ENCODE measurements at places on chromosomes 3 and 15.
A peak's percentile ranks its signal among the peaks of the same experiment; 100 is the strongest.

GRCh38 chr15:91890614-91891013 is 37.1 kb downstream of the SLCO3A1 start:
- DNase-seq, result peak; percentile 95

DNA sequence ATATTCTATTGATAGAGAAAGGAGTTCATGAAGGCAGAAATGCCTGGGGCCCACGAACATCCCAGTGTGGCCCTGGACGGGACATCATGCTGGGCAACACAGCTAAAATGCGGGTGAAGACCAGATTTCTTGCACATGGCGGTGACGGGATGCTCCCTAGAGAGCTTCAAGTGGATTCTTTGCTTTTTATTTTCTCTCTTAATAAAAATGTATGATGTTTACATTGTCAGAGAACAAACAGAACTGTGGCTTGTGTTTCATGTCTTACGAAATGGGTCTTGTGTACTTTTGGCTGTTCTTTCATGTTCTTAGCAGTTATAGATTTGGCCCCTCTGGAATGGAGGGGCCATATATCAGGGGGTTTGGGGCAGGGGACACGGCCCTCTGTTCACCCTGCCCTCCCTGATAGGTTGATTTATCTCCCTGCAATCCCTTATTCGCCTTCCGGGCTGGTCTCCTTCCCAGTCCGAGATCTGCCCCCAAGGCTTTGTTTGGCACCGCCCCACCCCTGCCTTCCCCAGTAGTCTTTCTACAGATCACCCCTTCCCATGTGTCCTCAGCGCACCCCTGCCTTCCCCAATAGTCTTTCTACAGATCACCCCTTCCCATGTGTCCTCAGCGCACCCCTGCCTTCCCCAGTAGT is 68.7 kb upstream of the CGNL1 start:
- no peak for DNase-seq

DNA sequence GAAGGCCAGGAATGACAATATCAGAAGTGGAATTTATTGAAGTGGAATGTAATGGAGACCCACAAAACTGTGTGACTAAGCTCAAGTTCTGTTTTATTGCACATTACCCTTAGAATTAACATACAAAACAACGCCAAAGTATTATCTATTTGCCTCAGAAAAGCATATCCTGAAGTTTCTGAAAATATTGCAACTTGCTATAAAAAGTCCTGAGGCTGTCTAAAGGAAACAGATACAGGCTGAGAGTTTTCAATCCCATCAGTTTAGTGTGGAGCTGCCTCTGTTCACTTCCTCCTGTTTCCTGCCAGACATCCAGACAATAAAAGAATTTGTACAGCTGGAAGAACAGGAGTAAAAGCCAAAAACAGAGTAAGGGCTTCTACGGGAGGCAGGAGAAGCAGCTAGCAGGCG is 108.8 kb downstream of the FBN1 start:
- DNase-seq, result no peak

DNA sequence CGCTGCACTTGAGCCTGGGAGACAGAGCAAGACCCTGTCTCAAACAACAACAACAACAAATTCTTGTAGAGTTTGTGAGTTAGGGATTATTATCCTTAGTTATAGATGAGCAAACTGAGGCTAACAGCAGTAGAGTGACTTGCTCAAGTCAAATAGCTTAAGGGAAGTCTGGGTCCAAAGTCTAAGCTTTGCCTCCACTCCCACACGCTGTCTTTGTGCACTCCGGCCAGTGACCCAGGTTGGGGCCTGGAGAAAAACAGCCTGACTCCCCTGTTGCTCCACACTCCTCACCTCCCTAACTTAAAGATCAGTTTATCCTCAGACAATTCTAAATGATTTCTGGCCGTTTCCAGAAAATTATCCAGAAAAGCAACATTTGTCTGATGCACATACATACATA is 9.2 kb upstream of the SIN3A start:
- DNase-seq, result no peak

GRCh38 chr3:139227827-139228226 is 116.0 kb upstream of the MRPS22 start:
- DNase-seq, result no peak

GRCh38 chr15:88274553-88275460 is 18.3 kb upstream of the NTRK3 start:
- DNase-seq, result peak; percentile 52

DNA sequence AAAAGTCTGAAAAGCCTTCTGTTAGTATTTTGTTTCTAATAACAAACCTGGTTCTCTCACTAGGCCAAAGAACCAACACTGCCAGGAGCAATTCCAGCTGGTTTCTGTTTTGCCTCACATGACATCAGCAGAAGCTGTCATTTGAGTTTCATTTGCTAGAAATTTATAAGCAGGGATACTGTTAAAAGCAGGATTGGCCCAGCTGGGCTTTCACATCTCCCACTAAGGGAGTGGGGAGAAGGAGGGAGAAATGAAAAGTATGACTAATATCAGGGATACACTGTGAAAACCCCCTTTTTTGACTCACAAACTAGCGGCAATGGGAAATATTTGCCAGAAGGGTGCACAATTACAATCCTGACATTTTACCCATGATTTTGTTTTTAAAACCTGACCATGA is 5.3 kb downstream of the CCDC80 start:
- peak; percentile 79 for DNase-seq

DNA sequence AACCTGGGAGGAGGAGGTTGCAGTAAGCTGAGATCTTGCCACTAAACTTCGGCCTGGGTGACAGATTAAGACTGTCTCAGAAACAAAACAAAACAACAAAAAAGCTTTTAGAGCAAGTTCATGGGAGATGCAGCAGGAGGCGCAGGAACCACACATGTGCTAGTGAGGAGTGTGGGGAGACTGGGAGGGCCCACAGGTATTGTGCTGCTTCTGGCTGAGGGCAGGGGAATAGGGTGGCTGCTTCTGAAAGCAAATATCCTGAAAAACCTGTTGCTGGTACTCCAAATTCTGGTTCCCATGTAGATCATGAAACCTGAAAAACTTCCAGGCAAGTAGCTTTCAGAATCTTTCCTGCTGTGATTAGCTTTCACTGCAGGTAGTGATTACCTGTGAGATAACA is 22.1 kb downstream of the TYRO3 start:
- no peak for DNase-seq

DNA sequence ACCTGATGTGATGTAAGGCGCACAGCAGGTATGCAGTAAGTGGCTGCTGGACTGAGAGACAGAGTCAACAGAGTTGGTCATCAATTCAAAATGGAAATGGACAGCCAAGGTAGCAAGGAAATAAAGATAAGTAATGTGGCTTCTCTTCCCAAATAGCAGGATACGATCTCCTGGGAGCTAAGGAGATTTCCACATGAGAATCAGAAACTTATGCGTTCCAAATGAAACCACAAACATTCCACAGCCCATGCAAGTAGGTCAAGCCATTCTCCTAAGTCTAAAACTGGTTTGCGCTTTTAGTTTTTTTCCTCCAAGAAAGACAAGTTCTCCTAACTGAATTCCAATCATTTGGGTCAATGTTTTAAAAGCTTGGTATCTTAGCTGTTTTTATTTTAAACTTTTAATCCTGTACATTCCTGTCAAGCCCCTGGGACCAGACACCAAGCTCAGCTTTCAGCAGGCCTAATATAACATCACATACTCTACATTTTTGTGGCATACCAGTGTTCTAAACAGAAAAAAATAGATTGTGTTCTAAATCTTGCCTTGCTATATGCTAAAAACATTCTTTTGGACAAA is 73.7 kb upstream of the TSPAN3 start:
- peak; percentile 96 for DNase-seq

DNA sequence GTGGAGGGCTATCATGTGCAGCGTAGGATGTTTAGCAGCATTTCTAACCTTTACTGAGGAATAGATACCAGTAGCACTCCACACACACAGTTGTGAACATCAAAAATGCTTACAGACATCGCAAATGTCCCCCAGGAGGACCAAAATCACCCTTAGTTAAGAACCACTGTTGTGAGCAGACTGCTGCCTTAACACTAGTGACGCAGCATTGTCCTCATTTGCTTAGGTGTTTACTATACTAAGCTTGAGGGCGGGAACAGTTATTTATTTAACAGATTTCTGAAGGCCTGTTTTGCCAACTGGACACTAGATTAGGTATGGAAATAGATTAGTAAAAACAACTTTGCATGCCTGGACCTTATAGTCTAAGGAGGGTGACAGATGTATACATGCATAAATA is 2.3 kb downstream of the PPP2R3A start:
- DNase-seq, result no peak

- no peak for DNase-seq
Observed at GRCh38 chr15:26521130-26521529, 251.7 kb downstream of the GABRB3 start.

DNA sequence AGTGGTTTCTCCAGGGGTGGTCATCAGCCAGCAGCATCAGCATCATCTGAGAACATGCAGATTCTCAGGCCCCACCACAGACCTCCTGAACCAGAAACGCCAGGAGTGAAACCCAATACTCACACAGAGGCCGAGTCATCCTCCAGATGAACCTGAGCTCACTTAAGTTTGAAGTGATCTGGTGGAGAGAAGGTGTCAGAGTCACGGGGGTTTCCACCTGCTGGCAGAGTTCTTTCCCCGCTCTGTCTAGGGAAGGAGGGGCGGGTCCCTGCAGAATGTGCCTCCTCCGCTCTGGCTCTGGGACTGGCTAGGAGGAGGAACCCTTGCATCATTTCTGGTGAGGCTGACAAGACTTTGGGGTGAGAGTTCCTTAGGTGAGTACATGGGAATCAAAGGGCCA is 13.3 kb upstream of the KIF23 start:
- peak; percentile 63 for DNase-seq

DNA sequence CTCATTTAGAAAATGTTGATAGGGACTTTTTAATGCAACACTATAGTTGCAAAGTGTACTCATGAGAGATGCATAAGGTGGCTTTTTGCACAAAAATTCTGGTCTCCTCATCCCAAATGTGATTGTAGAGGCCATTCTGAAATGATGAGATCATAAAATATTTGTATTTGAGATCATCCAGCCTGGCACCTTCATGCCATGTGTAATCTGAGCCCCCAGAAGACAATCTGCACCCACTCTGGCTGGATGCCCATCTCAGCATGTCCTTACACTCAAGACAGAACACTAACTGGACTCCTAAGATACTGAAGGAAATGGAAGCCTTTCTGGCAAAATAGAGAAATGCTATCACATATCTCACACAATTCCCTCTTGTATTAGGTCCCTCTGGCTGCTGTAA is 49.2 kb downstream of the SLC7A14 start:
- DNase-seq, result no peak

GRCh38 chr3:166510382-166510781 is 673.2 kb upstream of the BCHE start:
- DNase-seq, result no peak

DNA sequence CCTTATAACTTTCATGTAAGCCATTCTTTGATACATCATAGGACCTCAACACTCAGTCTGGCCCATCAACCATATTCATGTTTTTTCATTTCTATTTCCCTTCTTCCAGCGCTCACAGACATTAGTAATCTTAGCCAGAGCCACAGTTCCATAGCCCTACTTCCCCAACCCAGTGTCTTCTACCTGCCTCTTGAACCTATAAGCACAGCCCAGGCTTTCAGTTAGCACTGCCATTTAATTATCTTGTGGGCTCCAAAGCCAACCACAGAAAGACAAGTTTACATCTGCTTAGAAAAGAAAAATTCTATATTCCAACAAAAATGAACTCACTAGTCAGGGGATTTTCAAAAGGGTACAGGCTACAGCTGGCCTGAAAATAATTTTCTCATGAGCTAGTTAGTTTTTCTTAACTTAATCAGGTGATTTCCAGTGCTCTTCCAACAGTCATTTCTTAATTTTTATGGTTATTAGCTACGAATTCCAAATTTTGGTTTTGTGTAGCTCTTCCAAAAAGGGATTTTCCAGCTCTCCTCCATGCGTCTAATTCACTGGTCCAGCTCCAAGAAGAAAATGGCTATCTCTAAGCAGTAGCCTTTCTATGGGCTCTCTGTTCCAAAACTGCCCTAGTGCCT is 13.7 kb downstream of the CD200 start:
- DNase-seq, result no peak

GRCh38 chr15:78360958-78361718 is 21.0 kb downstream of the CRABP1 start:
- no peak for DNase-seq

GRCh38 chr15:70032509-70032908 is 65.2 kb downstream of the TLE3 start:
- DNase-seq, result no peak

DNA sequence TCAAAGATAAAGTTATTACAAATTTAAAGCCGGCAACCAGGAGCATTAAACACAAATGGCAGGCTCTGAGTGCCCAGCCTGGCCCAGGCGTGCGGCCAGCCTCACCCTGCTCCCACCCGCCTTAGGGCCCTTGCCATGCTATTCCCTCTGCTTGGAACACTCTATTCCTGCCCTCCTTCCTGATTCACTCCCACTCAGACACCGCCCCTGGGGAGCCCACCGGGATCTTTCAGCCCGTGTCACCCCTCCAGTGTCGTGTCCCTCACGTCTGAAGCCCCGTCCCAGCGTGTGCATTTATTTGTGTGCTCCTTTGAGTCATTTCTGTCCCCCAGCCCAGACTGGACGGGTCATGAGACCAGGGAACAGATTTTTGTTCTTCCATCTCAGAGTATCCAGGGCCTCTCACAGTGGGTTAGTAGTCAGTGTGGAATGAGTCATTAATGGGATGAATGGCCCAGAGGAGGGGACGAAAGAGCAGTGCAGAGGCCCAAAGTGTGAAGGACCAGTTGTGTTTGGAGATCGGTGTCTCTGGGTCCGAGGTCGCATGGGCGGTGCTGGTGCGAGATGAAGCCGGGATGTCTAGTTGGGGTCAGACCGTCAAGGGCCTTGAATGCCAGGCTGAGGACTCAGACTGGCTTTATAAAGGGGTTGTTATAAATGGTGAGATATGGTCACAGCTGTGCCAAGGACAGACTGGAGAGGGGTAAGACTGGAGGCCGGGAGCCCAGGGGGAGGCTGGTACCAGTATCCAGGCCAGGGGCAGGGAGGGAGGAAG is 58.9 kb upstream of the SLC6A6 start:
- DNase-seq, result no peak

GRCh38 chr3:188077160-188077799 is 76.7 kb upstream of the LPP start:
- no peak for DNase-seq

- DNase-seq, result peak; percentile 32
Observed at GRCh38 chr3:132256989-132257388, 60.2 kb upstream of the ACP3 start.

GRCh38 chr3:186502138-186502948 is 41.8 kb downstream of the CRYGS start:
- DNase-seq, result no peak

DNA sequence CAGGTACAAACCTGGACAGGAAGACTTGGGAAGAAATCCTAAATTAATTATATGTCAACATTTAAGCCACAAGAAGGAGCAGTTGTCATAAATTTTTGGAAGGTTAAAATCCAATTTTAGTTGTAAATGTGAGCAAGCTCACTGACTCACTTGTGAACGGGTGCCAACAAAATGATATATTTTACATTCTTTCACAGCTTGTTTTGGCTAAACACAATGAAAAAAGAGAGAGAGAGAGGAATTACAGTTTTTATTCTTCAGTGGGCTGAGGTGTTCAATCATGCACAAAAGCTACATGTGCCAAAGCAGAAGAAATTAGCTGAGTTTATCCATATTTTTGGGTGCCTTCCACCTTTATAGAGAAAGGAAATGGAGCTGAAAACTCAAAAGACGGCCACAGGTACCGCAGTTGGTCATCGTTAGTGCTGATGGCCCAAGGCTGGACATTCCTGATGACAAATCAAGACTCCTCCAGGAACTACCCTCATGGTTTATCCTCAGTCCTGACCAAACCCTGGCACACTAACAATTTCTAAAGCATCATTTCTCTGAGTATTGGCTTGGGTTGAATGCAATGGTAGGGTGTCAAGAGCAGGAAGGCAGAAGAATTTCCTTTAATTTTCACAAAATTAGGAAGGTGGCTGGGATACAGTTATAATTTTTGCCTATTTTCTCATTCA is 37.6 kb upstream of the WNT5A start:
- peak; percentile 67 for DNase-seq
